ENCODE measurements at places on chromosomes 5 and 9. TPM values are rescaled to one million over a fixed set of nuclear protein-coding genes. Genes with fewer than 3 reads are reported as not detected.

GRCh38 chr9:93910196-93910595 is 45.0 kb downstream of the BARX1 start:
- DNase-seq, result no peak

DNA sequence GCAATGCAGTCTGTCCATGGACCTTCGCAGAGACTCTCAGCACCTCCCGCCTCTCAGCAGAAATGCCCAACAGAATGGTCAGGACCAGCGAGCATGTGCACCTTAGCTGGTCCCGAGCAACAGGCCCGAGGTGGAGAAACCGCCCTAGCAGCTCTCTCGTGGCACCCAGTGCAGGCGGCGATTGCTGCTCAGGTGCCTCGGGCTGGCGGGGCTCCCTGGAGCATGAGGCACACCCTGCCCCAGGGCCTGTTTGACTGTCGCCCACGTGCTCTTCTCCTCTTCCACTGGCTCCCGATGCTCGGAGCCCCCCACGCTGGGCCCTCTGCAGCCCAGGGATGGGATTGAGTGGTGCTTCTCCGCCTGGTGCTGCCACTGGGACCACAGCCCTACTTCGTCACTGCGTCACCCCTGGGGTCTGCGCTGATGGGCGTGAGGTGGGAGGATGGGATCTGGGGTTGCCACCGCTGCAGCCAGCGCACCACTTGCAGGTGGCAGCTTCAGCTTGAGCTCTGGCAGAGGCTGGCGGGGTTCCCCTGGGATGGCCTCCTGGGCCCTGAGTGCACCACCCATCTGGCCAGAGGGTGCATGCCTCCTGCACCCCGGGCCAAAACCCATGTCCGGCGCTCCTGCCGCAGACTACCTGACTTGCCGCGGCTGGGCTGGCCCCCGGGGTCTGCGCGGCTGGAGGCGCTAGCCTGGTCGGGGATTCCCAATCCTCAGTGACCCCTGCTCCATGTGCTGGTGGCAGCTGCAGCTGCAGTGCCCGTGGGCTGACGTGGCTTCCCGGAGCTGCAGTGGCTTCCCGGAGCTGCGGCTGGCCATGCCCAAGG is 244.2 kb downstream of the FOXD4L6 start:
- no peak for DNase-seq

DNA sequence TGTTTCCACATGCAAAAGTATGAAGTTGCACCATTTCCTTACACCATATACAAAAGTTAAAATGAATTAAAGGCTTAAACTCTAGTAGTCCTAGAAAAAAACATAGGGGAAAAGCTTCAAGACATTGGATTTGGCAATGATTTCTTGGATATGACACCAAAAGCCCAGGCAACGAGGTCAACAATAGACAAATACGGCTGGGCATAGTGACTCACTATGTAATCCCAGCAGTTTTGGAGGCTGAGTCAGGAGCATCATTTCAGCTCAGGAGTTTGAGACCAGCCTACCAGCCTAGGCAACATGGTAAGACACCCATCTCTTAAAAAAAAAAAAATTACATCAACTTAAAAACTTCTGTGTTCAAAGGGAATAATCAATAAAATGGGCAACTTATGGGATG is 30.9 kb upstream of the SREK1 start:
- DNase-seq, result no peak

DNA sequence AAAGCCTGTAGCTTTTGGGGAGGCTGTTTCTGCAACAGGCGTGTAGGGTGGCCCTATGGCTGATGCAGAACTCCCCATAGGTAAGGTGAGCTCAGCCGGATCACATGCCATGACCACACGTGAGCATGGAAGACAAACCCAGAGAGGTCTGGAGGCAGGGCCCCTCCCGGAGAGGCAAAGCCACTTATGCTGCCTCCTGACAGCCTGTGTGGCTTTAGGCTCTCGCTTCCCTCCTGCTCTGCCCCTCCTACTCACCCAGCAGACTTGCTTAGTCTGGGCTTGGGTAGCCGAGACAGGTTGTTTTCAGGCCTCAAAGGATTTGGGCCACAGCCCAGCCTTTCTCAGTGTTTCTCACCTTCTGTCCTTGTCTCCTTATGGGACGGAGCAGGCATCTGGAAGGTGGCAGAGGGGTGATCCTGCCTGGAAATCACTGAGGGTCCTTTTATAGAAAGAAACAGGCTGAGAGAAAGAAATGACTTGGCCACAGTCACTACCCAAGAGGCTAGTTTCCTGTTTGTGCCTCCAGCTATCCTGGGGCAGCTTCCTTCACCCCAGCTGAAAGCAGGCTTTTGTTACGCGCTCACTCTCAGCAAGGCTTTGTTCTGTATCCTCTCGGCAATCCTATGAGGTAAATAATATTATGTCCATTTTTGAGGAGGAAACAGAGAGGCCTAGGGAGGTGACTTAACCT is 89.9 kb downstream of the DAB2IP start:
- DNase-seq, result no peak

DNA sequence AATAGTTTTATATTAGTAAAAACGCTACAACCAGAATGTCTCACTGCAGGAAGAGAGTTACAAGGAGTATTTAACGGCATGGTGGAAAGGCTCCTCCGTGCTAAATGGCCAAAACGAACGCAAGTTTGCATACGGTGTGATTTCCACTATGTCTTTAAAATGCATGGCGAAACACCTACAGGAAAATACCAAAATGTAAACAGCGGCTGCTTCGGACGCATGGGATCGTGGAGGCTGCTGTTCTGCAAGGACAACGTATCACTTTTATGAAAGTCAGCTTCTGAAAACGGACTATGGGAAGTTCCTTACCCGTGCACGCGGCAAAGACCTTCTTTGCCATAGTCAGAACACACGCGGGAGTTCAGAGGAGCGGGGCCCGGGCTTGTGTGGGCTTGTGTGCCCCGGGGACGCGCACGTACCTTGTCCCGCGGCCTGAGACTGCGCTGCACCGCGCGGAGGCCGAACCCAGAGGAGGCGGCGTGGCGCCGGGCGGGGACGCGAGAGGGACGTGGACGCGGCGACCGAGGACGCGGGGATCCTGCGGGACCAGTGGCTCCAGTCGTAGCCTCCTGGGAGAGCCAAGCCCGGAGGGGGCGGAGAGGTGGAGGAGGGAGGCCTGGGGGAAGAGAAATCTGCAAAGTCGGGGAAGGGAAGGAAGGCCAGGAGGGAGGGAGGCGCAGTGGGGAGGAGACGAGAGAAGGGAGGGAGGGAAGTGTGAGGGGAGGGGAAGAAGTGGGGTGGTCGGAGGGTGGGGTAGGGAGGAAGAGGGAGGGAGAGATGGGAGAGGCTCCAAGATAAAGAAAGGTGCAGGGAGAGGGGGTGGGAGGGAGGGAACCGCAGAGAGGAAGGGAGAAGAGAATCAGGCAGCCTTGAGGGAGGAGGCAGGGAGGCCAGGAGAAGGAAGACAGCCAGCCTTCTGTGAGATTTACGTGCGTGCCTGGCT is at the start of gene CMBL:
TSS of gene CMBL (minus strand) at position 697 of the 943 bp plus-strand sequence. CDS start 17,140 bp downstream, outside the sequence.
- DNase-seq, result peak; percentile 89

GRCh38 chr9:137138058-137138721 is 764 bp upstream of the GRIN1 start:
- no peak for DNase-seq

The SH3TC2 gene
- 0.72 TPM for polyA plus RNA-seq
